Cardiac septum (tissue), 1 donor: ENCODE measurements at places on chromosomes 11 and 22.

- peak; percentile 55 for DNase-seq
These were observed 14.7 kb upstream of the CD81 start for GRCh38 chr11:2362414-2362813.

DNA sequence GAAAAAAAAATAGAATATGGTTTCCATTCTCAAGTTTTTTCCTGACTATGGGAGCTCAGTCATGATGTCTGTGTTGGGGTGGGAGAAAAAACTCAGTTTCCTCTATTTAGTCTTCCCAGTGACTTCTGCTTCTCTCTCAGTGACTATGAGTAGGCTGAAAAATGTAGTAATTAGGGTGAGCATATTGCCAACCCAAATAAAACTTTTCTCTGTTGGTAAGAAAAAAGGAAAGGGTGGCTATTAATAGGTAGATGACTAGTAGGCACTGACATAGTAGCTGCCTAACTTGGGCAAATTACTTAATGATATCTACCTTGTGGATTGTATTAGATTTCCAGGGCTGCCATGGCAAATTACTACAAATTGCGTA lies 34.2 kb upstream of the BIRC3 start:
- no peak for DNase-seq

DNA sequence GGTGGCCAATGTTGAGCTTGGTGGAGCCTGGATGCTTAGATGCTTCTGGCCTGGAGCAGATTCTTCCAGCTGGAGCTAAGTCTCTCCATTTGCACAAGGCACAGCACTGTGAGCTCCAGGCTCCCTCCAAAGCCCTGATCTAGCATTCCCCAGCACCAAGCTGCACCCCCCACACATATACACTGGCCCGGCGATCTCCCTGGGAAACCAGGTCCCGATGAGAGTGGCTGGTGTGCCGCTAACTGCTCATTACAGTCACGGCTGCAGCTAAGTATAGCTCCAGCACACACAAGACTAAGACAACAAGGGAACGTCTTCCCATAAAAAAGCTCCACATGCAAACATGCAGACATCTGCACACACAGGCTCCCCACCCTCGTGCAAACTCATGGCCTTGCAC lies 17.6 kb downstream of the KCNC1 start:
- DNase-seq, result no peak

DNA sequence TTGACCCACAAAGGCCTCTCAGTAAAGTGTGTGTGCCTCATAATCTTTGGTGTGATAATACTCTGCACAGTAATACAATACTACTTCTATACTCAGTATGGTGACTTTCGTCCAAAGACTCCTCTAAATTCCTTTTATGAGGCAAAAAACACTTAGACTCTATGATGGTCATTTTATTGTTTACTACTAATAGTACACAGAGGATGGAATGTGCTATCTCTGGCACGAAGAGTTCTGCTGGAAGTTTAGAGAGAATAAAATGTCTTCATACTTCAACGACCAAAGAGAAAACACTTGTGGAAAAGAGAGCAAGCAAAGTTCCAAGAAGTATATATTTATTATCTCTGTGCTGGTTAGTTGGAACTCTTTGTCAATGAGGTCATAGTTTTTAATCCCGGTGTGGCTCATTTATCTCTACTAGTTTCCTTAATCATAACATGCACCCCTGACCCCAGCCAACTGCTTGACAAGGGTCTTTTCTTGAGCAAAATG lies 7.5 kb upstream of the CSTF3 start:
- no peak for DNase-seq

DNA sequence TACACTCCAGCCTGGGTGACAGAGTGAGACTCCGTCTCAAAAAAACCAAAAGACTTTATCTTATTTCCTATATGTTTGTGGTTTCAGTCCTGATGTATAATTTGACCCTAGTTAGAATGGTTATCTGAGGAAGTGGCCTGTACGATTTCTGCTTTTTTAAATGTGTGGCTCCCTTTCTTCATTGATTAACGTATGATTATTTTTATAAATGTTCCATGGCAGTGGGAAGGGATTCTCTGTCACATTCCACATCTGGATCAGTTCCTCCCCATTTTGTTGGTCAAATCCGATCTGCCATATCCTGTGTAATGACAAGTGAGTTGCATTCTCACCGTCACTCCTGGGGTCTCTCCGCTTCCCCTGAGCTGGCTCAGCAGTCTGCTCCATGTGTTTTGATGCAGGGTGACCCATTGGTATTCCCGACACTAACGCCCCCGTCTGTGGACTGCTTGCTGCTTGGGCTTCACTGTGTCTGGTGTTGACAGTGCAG lies 20.3 kb downstream of the NEAT1 start:
- peak; percentile 74 for DNase-seq

GRCh38 chr11:71203681-71204080 lies 48.7 kb downstream of the SHANK2 start:
- DNase-seq, result no peak

DNA sequence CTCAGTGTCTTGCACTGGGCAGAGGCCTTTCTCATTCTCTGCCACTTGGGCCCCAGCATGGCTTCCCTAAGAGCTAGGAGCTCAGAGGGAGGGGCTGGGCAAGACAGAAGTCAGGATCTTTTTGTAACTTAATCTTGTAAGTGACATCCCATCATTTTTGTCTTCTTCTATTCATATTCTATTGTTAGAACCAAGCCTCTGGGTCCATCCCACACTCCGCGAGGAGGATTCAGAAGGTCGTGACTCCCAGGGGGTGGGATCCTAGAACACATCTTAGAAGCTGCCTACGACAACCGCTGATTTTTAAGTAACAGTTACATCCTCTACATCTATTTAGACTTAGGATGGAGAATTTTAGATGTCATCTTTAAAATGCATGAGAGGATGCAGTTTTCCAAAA lies 1.5 kb upstream of the IL17RA start:
- DNase-seq, result no peak

DNA sequence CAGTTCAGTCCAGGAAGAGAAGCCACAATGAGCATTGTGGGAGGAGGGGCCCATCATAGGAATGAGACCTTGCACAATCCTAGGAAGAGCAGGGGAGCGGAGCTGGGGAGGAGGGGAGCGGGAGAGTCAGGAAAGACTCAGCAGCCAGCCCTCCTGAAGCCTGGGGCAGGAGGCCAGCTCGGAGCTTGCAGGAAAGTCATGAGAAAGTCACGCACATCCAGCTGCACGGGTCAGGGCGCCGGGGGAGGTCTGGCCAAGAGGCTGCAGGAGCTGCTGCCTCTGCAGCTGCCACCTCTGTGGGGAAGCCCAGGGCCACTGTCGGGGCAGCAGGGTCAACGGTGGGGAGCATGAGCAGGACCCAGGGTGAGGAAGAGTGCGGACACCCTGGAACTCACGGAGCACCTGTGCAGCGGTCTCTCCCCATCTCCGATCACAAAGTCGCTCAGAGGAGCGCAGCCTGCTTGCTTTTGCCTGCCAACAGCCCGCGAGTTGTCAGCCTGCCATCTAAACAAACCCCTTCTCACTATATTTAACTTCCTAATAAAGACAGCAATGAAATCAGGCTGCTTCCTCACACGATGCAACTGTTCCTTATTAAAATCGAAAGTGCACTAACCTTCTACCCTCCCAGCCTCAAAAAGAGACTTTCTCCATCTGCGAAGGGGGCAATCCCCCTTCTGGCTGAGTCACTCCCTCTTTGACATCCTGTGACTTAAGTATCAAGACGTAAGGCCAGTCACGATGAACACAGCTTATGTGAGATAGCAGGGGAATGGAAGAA lies 52.9 kb upstream of the RTL6 start:
- peak; percentile 76 for DNase-seq

- no peak for DNase-seq
These were observed 22.8 kb downstream of the BRSK2 start for GRCh38 chr11:1412377-1413095.

GRCh38 chr22:38327805-38328204 lies 10.6 kb upstream of the CSNK1E start:
- DNase-seq, result no peak

GRCh38 chr11:84799112-84799511 lies 828.0 kb downstream of the DLG2 start:
- DNase-seq, result no peak

DNA sequence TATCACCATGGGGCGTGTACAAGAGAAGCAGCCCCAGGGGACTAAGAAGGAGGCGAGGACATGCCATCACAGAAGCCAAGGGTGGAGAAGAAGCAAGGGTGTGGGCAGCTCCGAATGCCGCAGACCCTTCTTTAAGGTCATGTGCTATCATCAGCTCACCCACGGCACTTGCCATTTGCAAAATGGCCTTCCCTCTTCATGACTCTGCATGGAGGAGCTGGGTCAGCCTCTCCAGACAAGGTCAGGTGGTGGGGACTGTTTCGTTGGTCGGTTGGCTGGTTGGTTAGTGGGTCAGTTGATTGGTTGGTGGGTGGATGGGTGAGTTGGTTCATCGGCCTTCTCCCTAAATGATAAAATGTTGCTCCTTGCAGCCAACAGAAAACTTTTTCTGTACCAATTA lies 622.5 kb downstream of the TBC1D22A start:
- DNase-seq, result no peak
